ENCODE measurements at places on chromosomes 3 and 15. TPM values are rescaled to one million over a fixed set of nuclear protein-coding genes. Genes with fewer than 3 reads are reported as not detected.

FETUB gene
- not detected for total RNA-seq

DNA sequence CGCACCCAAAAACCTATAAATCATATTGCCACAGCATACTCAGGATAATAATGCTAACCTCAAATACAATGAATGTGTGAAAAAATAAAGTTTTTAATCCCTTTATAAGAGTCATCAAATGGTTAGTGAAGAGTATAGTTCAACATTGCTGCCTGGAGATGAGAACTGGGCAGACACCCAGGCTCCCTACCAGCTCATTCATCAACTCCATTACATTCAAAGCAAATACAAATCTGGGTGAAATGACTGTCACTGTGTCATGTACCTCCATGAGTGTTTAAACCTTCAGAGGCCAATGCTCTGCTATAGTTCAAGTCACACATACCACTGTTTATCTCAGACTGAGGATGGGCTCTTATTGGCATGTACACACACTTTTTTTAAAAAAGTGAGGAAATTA, 167.2 kb upstream of the KCNMB2 start:
- no peak for DNase-seq

GRCh38 chr3:69326855-69327300, 59.0 kb downstream of the FRMD4B start:
- no peak for DNase-seq

DNA sequence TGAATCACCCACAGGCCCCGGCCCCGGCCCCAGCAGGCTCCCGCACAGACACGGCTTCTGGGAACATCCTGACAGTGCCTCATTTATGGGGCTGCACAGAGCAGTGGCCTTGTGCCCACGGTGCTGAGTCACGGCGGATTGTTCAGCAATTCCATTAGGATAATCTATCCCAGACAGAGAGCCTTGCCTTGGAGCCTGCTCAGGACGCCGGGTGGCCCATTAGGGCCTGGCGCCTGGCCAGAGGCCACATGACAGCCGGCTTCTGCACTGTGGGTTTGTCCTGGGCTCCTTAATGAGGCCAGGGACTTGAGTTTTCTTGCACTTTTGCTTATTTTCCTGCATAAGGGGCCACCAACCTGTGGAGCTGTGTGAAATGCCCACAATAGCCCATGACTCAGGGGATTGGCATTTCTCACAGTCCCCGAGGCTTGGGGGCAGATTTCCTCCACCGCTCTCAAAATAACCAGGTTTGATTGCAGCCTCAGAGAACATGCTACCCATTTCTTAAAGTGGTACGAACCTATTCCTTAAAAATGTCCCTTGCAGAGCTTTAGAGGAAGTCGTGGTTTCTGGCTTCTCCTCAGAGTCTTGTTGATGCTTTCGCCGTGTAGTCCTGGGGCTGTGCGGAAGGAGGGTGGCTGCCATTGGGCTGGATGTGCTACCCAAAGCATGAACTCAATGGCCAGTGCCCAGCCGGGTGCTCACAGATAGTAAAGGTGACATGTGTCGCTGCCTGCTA, 19.0 kb downstream of the SYNM start:
- DNase-seq = no peak

GRCh38 chr3:10400050-10400748, 79.3 kb upstream of the SEC13 start:
- no peak for DNase-seq

All from CD8-positive, alpha-beta memory T cell (primary cell).